ENCODE measurements at places on chromosomes 16 and 17.

GRCh38 chr17:45088741-45089140 is 27.6 kb downstream of the NMT1 start:
- DNase-seq = no peak

DNA sequence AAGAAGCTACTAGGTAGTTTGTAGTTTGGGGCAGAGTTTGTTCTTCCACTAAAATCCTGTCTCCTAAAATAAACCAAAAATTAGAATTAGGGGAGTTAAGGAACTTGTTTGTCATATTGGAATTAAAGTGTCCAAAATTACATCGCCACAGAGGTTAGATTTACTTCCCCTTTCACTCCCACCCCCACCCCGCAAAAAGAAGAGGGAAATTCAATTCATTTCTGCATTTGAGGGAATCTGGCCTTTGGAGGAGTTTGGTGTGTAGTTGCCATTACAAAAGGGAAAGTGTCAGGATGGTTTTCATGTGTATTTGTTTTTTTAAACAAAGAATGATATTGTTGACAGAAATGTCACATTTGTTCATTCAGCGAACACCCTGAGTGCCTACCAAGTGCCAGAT is 5.8 kb downstream of the TMEM97 start:
- DNase-seq = no peak

DNA sequence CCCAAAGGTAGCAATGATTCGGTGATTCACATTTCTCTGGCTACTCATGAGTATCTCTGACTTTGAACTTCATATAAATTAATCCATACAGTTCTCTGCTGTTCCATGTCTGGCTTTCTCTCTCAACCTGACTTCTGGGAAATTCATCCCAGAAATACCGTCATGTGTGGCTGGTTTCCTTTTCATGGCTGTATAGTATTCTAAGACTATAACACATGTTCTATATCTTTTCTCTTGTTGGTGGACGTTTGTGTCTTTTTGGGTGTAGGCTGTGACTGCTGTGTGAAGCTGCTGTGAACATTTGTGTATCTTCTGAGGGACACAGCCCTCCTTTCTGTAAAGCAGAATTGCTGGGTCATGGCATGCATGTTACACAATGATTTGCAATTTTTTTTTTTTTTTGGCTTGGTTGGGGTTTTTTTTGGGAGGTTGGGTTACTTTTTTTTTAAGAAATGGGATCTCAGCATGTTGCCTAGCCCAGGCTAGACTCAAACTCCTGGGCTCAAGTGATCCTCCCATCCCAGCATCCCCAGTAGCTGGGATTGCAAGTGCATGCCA is 6.3 kb downstream of the TTYH2 start:
- DNase-seq = no peak

DNA sequence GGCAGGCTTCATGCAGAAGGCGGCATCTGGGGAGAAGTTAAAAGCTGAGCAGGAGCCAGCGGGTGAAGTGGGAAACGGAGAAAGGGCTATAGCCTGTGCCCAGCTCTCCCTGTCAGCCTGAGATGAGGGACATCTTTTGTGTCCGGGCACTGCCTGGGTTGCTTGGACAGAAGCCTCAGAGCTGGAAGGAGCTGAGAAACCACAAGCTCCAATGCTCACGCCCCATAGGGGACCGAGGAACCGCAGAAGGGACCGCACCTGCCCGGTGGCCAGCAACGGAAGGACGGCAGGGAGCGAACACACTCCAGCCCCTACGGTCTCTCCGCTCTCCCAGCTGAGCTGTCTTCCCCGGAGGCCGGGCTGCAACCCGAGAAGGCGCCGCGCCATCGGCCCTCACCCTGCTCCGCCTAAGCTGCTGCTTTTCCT is 175.8 kb downstream of the NPIPB11 start:
- no peak for DNase-seq

- no peak for DNase-seq
Measured at GRCh38 chr16:25747160-25747758, 55.5 kb downstream of the HS3ST4 start.

GRCh38 chr16:22161999-22162655 is at the start of gene SDR42E2:
SDR42E2 (plus strand) TSS chr16:22162506; CDS start chr16:22165583, 3,077 bp downstream.
- no peak for DNase-seq

- no peak for DNase-seq
Measured at GRCh38 chr17:44061446-44061845, 5.0 kb downstream of the LSM12 start.

- no peak for DNase-seq
Measured at GRCh38 chr16:12207939-12208338, 231.4 kb downstream of the SNX29 start.

GRCh38 chr17:78249074-78249817 is 17.8 kb downstream of the TMEM235 start:
- DNase-seq = no peak

- DNase-seq = no peak
Measured at GRCh38 chr17:39000021-39000601, 32.9 kb upstream of the FBXO47 start.

GRCh38 chr16:4330277-4330874 is 14.5 kb downstream of the GLIS2 start:
- DNase-seq = no peak

- DNase-seq = no peak
Measured at GRCh38 chr17:681738-682529, 32.7 kb downstream of the VPS53 start.

DNA sequence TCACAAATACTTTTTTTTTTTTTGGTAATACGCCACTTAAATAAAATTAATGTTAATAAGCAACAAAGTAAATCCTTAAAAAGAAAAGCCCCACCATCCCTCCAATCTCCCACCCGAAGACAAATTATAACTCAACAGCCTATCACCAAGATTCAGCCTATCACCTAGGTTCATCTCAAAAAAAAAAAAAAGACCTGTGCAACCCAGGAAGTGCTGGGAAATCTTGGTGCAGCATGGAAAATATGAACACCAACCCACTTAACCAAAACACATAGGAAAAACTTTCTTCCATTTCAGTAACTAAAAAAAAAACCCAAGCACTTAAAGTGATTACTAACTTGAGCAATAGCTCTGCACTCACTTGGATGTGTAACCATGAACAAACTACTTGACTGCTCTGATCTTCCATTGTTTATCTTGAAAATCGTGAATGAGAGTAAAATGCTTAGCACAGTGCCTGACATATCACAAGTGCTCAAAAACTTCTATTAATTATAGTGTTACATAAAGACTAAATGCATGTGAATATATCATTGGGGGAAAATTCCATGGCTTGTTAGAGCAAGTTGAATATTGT is 90.4 kb downstream of the STH start:
- DNase-seq = no peak

GRCh38 chr17:21193031-21193430 is 20.9 kb downstream of the TMEM11 start:
- DNase-seq = no peak

- no peak for DNase-seq
Measured at GRCh38 chr16:54654429-54654828, 276.2 kb upstream of the IRX5 start.

GRCh38 chr17:1179818-1180742 is at the start of gene ABR:
ABR (minus strand) TSS chr17:1179981; CDS start chr17:1179727, 254 bp downstream.
- DNase-seq = no peak

DNA sequence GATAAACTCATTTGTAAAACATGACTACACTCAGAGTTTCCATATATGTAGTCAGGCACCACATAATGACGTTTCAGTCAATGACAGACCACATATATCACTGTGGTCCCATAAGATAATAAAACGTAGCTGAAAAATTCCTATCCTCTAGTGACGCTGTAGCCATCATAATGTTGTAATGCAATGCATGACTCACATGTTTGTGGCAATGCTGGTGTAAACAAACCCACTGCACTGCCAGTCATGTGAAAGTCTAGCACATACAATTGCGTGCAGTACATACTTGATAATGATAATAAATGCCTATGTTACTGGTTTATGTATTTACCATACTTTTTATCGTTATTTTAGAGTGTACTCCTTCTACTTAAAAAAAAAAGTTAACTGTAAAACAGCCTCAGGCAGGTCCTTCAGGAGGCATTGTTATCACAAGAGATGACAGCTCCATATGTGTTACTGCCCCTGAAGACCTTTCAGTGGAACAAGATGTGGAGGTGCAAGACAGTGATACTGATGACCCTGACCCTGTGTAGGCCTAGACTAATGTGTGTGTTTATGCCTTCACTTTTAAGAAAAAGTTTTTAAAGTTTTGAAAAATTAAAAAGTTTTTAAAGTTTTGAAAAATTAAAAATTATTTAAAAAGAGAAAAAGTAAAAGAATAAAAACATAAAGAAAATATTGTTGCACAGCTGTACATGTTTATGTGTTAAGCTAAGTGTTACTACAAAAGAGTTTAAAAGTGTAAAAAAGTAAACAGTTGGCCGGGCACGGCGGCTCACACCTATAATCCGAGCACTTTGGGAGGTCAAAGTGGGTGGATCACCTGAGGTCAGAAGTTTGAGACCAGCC is 9.0 kb downstream of the STAT5B start:
- DNase-seq = no peak

- DNase-seq = no peak
Measured at GRCh38 chr16:69725480-69726312, 664 bp downstream of the NQO1 start.

DNA sequence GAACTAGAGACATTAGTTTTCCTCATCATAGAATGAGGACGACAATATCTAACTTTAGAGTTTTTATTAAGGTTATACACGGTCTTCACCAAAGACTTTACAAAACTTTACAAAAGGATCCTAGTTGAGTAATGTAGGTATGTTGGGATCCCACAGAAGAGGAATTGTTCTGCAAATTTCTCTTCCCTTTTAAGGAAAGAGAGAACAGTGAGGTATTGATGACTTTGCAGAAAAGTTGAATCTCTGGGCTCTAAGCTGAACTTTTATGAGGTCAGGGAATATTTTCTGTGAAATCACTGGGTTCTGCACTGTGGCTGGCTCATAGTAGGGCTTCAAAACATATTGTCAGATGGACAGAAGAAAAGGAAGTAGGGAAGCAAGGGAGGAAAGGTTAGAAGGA is 89.8 kb upstream of the PIRT start:
- no peak for DNase-seq

GRCh38 chr17:81125573-81126081 is 39.7 kb upstream of the PVALEF start:
- DNase-seq = no peak

GRCh38 chr16:71425746-71426068 is 16.1 kb downstream of the TLE7 start:
- no peak for DNase-seq

GRCh38 chr16:78269256-78269655 is 169.8 kb downstream of the WWOX start:
- no peak for DNase-seq

DNA sequence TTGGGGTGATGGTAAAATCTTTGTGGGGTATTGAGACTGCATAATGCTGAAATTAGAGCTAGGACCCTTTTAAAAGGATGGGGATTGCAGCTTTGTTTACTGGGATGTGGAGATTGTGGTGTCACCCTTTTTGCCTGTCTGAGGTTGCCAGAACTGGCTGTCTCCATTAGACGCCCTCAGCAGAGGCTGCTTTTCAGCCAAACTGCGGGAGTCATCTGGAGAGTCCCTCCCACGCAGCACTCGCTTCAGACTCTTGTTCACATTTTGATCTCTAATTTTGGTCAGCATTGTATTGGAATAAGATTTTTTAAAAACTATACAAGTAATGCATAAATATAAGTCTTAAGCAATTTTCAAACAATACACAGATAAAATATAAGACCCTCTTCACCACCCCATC is 27.9 kb upstream of the JPT2 start:
- DNase-seq = no peak

- no peak for DNase-seq
Measured at GRCh38 chr16:89574681-89575246, 794 bp upstream of the CPNE7 start.

DNA sequence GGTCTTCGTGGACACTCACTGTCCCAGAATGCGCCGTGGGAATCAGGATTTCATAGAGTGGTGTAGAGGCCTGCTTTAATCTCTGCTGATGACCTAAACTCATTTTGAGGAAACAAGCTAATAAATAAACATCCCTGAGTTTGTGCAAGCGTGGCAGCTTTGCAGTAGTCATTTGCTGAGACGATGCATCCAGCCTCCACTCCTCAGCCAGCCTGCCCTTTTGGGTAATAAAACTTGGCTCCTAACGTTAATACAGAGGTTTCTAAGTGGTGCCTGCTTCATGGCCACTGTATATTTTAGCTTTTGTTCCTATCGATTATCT is 1.3 kb downstream of the DGKE start:
- no peak for DNase-seq

DNA sequence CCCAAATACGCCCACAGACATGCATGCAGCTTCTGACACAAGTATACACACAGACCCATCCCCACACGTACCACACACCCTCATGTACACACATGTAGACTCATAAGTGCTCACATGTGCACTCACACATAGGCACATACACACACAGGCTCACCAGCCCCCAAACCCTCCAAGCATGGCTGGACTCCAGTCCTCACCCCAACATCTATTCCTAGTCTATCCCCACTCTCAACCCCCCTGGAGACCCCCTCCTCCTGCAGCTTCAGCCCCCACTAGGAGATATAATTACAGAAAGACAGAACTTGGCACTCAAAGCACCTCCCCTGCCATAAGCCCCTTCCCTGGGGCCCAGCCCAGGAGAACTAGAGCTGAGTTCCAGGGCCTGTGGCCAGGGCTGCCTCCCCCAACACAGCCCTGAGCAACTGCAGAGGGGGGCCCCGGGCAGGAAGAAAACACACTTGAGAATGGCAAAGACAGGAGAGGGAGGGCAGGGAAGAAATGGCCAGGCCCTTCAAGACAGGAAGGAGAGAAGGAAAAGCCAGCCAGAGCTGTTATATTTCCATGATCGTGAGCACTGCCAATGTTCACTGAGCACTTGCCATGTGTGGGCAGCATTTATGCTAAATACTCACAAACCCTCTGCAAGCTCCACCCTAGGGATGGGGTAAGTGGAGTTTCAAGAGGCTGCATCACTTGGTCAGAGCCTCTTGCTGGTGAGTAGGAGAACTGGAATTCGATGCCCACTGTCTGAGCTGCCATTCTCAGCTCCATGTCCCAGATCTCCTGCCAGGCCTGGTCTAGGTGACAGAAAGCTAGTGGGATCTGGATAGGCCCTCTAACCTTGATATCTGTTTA is 224.5 kb downstream of the ZNF423 start:
- no peak for DNase-seq

DNA sequence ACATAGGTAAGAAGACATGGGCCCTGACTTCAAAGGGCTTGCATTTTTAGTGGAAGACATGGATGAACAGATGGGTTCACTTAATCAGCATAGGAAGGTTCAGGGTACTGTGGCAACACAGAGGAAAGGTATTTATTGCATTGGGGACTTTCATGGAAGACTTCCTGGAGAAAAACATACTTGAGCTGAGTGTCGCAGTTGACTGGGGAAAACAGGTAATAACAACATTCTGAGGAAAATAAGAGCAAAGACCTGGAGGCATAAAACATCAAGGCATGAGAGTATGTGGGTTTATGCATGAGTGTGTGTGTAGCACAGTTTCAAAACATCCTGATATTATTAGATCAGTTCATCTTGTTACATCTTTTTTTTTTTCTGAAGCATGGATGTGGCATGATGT is 82.7 kb downstream of the MAP2K6 start:
- DNase-seq = no peak

DNA sequence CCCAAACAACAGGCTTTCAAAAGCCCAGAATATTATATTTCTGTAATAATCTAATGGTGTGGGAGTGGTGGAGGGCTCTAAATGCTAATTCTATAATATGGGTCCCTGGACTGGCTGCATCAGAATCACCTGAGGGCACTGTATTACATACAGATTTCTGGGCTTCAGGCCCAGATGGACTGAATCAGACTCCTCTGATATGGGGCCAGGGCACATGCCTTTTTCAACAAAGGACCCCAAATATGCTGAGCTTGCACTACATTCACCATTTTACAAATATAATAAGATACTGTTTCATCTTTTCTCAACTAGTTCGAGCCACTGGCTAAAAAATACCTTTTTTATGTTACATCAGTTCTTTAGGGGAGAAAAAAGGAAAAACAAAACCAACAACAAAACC is 309.7 kb downstream of the MAP2K6 start:
- no peak for DNase-seq

Data from NCI-H187 (cell line).